ENCODE measurements at places on chromosomes 7 and 10. TPM values are rescaled to one million over a fixed set of nuclear protein-coding genes. Genes with fewer than 3 reads are reported as not detected.

Gene WNT16
- 1.2 TPM for total RNA-seq

Gene PRPS1L1
- not detected for total RNA-seq

Gene HECW1
- 72.9 TPM for total RNA-seq

Gene PSMC2
- total RNA-seq: 102 TPM

DNA sequence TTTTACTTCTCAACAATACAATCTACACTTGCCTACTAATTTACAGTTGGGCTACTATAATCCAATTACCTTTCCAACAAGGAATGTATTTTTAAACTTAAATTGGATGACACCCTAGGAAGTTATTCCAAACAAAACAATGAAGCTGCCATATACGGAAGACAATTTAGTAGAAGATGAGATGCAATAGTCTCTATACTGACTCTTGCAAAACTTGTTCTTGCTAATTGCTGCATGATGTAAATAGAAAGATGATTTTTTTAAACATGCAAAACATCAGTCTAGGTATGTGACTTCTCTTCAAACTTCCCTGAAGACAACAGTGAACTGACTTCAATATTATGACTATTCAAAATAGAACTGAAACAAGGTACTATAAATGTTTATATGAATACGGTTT, 17.6 kb downstream of the NT5C3A start:
- DNase-seq: no peak

Gene JAKMIP3
- total RNA-seq: 27.8 TPM

DNA sequence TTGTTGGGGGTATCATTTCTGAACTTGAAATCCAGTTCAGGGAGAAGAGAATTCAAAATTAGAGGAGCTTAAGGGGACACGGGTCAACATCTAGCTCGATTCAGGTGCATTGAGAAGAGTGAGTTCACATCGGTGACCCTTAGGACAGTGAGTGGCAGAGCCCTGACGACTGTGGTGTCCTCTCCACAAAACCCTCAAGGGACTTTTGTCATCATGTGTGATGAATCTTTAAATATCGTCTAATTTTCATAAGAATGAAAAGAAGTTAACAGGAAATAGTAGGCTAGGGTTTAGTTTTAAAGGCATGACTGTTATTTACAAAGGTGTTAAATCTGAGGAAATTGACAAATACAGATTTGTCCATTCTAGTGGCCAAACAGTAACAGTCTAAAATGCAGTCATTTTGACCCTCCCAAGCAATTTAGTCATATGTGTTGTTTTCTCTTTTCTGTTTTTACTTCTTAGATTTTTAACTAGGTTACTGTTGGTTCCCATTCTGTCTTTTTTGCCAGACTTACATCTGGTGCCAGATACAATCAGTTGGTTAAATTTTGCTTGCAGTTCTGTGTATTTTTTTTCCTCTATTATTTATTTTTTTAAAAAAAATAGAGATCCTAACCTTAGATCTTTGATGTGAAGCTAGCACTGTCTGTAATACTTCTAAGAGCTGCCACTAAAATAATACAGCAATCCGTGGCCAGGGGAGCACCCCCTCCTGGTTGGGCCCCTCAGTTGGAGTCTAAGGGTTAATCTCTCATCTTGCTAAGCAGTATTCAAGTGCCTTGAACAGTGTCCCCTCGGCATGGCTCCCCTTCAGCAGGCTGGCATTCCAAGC, 34.9 kb upstream of the SH2B2 start:
- DNase-seq: no peak

DNA sequence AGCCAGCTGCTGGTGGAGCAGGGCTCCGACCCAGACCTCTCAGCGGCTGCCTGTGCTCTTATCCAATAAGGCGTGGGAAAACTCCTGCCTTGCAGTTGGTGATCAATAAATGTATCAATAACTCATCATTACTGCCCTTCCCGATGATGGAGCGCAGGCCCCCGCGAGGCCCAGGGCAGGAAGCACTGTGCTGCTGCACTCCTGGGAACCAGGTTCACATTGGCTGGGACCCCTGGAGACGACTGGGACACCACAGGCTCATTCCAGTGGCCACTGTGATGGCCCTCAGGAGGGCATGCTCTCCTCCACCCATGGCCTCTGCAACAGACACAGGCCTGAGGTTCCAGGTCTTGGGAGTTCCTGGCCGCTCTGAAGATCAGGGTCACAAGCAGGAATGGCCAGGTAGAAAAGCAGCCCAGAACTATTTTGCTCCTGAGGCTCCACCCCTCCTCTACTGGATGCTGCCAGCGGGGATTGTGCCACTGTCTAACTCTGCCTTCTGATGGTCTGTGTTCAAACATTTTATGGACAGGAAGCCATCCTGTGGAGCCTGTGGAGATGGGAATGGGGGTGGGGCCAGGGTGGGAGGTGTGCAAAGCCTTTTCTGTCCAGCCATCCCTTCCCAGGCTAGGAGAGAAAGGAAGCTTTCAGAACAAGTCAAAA, 287.4 kb upstream of the ZMIZ1 start:
- DNase-seq: no peak

DNA sequence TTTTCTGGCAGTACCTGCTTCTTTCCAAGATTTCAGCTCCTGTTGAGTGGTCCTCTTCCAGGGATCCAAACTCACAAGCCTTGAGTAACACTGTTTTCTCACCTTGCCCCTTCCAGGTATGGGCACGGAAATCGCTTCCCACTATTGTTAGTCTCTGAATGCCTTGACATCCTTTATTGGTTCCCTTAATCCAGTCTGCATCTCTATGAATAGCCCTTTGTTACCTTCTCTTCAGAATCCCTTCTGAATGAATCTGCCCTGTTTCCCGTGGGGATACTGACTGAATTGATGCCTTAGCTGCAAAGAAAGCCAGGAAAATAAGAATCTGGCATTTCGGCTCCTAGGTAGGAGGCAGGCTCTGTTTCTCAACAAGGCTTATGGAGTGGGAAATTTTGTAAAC, 467.7 kb downstream of the PLXNA4 start:
- no peak for DNase-seq

Gene C10orf71
- total RNA-seq: not detected

Gene PHKG1
- total RNA-seq: 13.1 TPM

GRCh38 chr10:78524941-78525340, 491.3 kb downstream of the RPS24 start:
- DNase-seq: no peak
